ENCODE measurements at places on chromosomes 12 and 14.
A peak's percentile ranks its signal among the peaks of the same experiment; 100 is the strongest.

- no peak for DNase-seq
These were observed 8.6 kb upstream of the G2E3 start for GRCh38 chr14:30550335-30550734.

- DNase-seq: no peak
These were observed 76.3 kb upstream of the PPP4R3A start for GRCh38 chr14:91586410-91586809.

- no peak for DNase-seq
These were observed 24.4 kb downstream of the CYP46A1 start for GRCh38 chr14:99708449-99708848.

GRCh38 chr14:87581298-87581697 is 411.7 kb downstream of the GALC start:
- no peak for DNase-seq

DNA sequence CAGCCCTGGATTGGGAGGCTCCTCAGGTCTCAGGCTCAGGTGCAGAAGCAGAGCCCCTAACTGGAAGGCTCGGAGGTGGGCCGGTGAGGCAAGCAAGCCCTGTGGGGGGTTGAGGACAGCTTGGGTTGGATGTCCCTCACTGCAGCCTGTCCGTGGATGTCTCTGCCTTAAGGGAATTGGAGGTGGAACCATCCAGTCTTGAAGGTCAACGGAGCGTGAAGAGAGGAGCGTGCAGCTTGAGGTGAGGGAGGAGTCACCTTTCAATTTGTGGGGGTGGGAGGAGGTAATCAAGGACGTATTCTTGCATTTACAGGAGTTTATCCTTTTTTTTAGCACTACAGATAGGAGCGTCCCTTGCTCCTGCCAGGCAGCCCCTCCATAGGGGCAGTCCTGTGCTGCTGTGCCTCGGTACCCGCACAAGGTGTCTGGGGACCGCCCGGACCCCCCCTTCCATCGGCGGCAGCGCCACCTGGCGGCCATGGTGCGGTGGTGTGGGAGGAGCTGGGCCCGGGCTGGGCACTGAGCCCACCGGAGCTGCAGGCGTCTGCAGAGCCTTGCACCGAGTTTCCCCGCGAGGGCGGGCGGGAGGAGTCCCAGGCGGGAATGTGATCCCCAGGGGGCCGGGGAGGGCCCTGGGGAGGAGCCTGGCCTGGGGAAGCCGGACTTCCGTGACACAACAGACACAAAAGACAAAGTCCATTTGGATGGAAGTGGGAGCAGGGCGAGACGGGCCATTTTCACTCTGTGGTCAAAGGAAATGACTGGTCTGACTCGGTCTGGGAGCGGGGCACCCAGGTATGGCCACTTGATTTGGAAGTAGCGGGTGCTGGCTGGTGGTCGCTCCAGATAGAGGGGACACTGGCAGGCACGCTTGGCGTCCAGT is 864 bp downstream of the DNAJC22 start:
- DNase-seq: peak; percentile 70

DNA sequence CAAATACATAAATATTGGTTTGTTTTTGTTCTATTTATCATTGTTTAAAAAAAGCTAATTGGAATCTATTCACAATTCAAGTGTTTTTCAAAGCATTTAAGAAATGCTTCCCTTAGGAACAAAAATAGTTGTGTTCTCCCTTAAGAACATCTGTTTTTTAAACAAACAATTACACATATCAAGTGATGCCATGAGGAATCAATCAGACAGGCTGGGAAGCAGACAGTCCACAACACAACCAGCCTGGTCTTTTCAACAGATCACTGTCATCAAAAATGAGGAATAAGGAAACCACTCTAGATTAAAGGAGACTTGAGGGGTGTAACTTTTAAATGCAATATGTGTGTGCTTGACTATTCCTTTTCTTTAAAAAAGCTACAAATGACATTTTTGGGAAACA is 25.5 kb downstream of the GALC start:
- DNase-seq: no peak

GRCh38 chr12:102388469-102388868 is 91.9 kb downstream of the IGF1 start:
- no peak for DNase-seq

GRCh38 chr12:115375186-115375991 is 691.4 kb upstream of the TBX3 start:
- DNase-seq: no peak

GRCh38 chr14:28151926-28152325 is 614.7 kb upstream of the FOXG1 start:
- no peak for DNase-seq

DNA sequence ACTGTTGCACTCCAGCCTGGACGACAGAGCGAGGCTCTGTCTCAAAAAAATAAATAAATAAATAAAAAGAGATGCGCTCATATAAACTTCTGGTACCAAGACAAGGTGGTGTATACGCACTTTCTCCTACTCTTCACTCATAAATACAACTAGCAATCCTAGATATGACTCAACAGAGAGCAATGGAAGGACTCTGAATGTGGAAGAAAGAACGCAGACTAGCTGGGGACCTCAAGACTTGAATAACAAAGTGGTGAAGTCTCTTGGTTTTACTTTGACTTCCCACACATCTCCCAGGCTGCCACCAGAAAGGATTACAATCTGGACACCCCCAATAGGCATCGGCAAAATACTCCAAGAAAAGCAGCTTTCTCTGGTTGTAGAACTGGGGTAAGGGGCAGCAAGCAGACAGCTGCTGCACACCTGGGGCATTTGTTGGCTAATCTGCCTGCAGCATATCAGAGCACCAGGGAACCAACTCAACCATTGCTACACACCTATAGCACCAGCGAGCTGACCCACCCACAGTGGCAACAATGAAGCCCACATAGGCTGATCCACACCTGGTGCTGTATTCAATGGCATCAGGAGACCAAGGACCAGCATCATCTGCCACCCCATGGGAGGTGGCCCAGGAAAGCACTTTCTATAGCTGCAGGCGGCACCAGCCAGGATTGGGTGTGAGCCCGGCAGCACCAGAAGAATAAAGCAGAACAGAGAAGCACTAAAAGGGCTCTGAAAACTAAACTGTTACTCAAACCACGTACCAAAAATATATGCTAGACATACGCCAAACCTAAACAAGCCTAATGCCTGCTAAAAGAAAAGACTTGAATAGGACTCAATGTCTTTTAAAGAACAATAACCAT is 1231.7 kb upstream of the TMEM132C start:
- no peak for DNase-seq

DNA sequence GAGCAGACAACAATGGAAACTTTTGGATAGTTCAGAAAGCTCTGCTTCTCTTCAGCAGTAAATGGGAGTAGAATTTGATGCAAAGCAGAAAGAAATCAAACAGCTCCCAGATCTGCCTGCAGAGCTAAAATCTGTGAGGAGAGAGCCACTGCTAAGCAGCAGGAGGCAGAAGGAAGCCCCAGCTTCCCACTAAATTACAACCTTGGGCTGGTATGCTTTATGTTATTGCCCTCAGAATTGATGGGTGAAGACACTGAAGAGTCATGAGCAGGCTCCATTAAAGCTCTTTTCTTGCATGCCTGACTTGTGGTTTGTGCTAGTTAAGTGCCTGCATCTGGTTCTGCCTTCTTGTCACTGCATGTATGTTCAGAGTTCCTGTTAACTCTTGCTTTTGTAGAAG is 8.4 kb downstream of the ZC2HC1C start:
- no peak for DNase-seq

DNA sequence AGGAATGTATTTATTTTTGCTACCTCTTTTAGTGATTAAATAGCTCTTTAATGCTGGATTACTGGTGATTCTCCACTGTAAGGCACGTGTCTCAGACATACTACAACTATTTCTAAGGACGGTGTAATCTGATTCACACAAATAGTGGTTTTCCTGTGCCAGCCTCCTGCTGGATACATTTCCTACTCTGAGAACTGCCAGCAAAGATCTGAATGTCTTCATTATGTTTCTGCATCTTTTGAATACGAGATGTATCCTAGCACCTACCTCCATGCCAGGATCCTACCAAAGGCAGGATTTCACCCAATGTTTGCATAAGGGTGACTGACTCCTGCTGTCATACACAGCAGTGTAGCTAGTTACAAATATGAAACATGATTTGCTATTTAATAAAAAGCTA is 120.6 kb downstream of the PRICKLE1 start:
- DNase-seq: no peak

DNA sequence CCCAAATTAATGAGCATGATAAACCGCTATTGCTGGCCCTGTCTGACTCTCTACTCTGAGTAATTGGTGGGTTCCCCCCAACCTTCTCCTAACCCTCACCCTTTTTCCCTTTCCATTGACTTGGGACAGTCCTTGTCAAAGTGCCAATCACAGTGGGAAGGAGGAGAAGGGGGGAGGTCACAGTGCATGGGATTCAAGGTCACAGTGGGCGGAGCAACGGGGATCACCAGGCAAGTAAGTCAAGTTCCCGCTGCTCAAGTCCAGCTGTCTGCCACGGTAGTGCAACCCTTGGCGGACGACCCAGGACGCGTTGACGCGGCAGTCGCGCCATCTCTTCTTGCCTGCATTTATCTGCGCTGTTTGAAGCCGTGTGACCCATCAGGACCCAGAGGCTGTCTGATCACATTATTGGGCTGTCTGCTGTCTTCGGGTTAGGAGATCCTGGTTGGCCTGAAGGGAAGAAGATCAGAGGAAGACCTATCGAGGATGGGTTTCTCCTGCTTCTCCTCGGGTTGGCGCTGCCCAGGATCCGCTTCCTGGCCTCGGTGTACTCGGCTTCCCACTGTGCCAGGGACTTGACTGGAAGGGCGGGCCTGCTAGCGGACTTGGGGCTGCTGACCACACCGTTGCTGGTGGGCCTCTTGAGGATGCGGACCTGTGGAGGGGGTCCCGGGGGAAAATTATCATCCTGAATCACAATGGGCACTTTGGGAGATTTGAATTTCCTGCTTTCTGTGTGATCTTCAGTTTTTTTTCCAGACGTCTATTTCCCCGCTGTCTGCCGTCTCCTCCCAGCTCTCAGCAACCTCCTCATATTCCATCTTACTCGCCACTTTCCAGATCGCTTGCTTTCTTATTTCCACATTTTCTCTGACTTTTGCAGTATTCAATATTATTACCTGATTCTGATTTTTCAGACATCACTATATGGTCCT is 3.1 kb upstream of the MDM2 start:
- peak; percentile 5 for DNase-seq

DNA sequence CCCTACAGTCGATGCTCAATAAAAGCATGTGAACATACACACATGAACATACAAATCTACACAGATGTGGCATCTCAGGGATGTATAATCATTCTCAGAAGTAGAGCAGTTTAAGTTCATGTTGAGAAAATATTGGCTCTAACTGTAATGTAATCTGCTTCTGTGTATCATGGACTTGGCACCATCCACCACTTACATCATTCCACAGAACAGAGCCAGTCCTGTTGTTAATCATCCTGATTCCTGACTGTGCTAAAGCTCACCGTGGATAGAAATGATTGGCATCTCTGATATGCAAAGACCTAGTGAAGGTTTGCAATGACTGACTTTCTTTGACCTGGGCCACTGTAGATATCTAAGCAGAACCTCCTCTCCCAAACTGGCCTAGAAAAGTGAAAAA is 1141.3 kb downstream of the BCL11B start:
- no peak for DNase-seq

DNA sequence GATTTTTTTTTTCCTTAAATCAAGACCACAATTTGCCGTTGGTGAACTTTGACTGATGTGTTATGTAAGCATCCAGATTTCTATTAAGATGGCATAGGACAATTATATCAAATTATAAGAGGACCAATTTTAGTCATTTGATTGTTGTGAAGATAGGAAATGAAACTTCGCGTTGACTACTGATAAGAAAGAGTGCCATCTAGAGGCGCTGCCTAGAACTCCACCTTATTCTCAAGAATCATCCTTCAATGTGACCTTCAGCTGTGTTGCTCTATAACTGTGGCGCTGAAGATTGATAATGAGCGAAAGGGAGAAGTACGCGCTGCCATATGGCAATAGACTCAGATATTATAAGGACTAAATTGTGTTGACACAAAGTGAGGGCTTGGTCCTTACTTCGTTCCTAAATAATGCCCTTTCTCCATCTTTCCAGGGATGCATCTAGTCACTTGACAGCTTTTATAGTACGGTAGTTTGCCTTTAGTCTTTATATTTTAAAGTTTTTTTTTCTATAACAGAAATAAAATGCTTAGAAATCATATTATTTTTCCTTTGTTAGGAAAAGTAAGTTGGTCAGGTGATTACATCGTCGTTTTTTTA is 350.8 kb upstream of the STXBP6 start:
- DNase-seq: no peak

GRCh38 chr12:55842681-55843429 is at the start of gene MMP19:
Gene MMP19, minus strand, starts transcription at chr12:55842936. Its CDS starts 106 bp downstream, at chr12:55842830.
- no peak for DNase-seq

GRCh38 chr14:99157246-99157645 is 114.8 kb downstream of the BCL11B start:
- no peak for DNase-seq

Measured in activated CD4-positive, alpha-beta T cell treated with anti-CD3 and anti-CD28 coated beads for 4 hours (primary cell).